ENCODE measurements at places on chromosomes 5 and 9.

DNA sequence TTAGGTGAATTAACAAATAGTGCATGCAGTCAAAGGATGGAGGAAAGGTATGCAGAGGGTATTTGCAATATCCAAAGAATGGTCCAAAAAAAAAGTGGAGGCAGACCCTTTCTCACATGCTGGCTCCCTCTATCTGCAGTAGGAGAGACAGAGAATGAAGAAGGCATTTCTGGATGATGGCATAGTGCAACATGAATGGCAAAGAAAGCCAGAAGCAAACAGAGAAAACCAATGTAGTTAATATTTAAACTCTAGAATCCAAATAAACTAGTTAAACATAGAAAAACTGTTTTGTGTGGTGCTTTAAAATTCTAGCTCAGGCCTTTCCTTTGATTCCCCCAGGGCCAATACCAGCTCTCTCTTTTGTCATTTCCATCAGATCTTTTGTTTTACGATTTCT is 403.1 kb upstream of the WWC1 start:
- no peak for DNase-seq
- no peak overlapping the region for H3K27ac ChIP-seq
- H3K4me1 ChIP-seq: no peaks in the 10 kb centered on the region
- no peaks in the 10 kb centered on the region for H3K27me3 ChIP-seq
- H3K4me3 ChIP-seq: no peak overlapping the region

GRCh38 chr9:97647996-97648395 is 14.4 kb downstream of the NCBP1 start:
- no peak for DNase-seq
- no peak overlapping the region for H3K27ac ChIP-seq
- no peak overlapping the region for H3K4me3 ChIP-seq
- H3K27me3 ChIP-seq: no peaks in the 10 kb centered on the region

DNA sequence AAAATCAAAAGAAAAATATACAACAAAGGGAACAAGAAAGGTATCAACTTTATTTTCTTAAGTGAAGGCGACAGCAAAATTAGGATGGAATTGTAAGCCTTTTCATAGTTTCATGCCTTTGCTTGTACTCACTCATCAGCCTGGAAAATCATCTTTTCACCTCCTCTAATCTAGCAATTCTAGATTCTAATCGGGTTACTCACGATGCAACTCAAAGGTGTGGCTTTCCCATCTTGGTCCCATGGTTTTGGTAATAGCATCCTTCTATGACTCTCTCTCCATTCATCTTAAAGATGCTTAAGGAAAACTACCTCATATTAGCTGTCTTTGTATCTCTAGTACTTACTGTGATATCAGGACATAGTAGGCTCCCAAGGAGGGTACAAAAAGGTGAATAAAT is 30.5 kb downstream of the DNAH5 start:
- DNase-seq: no peak

DNA sequence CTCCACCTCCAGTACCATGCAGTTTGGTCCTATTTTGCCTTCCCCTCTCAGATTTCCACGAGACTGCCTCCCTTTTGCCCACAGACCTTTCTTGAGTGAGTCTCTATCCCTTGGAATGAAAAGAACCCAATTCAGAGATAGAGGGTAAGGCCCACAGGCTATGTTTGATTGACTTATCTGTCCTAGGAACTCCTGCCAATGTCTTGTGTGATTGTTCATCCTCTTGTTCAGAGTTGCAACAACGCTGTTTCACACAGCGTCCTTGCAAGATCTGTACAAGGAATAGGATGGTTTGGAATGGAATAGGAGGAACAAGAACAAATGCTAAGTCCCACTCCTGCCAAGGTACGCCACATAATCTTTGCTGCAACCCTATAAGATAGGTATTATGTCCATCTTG is 142.2 kb upstream of the ABCA1 start:
- H3K4me1 ChIP-seq: peaks cover 2% of the 10 kb centered on the region
- no peaks in the 10 kb centered on the region for H3K36me3 ChIP-seq
- no peaks in the 10 kb centered on the region for H3K27me3 ChIP-seq
- DNase-seq: no peak
- H3K4me3 ChIP-seq: no peak overlapping the region

DNA sequence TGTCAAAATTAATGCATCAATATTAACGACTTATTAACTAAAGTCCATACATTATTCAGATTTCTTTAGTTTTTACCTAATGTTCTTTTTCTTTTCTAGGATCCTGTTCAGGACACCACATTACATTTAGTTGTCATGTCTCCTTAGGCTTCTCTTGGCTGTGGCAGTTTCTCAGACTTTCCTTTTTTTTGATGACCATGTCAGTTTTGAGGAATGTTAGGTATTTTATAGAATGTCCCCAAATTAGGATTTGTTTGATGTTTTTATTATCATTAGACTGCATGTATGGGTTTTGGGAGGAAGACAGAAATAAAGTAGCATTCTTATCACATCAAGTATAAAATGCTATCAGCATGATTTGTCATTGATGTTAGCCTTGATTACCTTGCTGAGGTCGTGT is 32.0 kb downstream of the ZCCHC7 start:
- H3K27ac ChIP-seq: no peak overlapping the region
- H3K27me3 ChIP-seq: no peaks in the 10 kb centered on the region
- no peak overlapping the region for H3K4me3 ChIP-seq
- no peak for DNase-seq

GRCh38 chr5:20229303-20230005 is 241.5 kb upstream of the CDH18 start:
- no peak overlapping the region for H3K4me3 ChIP-seq
- no peaks in the 10 kb centered on the region for H3K36me3 ChIP-seq
- H3K27ac ChIP-seq: no peak overlapping the region

DNA sequence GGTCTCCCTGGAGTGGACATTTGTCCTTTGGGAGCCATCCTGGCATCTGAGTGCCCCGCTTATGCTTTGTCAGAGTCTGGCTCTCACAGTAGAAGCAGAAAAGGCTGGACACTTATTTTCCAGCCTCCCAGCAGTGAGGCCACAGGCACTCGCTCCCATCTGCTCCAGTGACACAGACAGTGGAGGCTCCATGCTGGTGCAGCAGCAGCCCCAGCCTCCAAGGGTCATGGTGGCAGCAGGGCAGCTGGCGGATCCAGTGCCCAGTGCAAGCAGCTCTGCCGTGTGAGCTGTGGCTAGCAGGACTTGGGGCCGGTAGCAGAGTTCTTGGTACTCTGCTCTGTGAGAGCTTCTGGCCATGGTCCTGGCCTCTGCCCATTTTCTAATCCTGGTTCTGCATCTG is 157.3 kb upstream of the ALDH1B1 start:
- no peaks in the 10 kb centered on the region for H3K4me1 ChIP-seq
- H3K36me3 ChIP-seq: no peaks in the 10 kb centered on the region
- H3K27me3 ChIP-seq: no peaks in the 10 kb centered on the region
- DNase-seq: no peak
- H3K27ac ChIP-seq: no peak overlapping the region
- H3K4me3 ChIP-seq: no peak overlapping the region

- H3K27me3 ChIP-seq: no peaks in the 10 kb centered on the region
- H3K4me3 ChIP-seq: no peak overlapping the region
- no peak for DNase-seq
- no peak overlapping the region for H3K27ac ChIP-seq
- H3K36me3 ChIP-seq: no peaks in the 10 kb centered on the region
- H3K4me1 ChIP-seq: no peaks in the 10 kb centered on the region
Measured at GRCh38 chr5:95163079-95163478, 121.8 kb downstream of the MCTP1 start.

DNA sequence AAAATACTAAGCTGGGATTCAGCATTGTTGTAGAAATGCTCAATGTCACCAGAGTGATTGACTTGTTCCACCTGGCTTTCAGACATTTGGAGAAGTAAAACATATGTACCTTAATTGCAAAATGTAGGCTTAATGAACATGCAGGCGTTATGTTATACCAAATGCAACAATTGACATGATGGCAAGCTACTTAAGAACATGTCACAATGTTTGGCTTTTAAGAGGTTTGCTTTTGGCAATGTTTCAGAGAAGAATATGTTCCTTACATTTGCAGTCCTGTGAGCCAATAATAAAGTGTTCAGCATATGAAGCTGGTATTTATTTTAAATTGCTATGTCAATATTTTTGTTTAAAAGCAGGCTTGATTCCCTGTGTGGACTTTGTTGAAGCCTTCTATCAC is 111.7 kb upstream of the NUDT12 start:
- no peak overlapping the region for H3K4me3 ChIP-seq
- H3K27me3 ChIP-seq: no peaks in the 10 kb centered on the region
- peaks cover 14% of the 10 kb centered on the region for H3K4me1 ChIP-seq
- no peak overlapping the region for H3K27ac ChIP-seq

DNA sequence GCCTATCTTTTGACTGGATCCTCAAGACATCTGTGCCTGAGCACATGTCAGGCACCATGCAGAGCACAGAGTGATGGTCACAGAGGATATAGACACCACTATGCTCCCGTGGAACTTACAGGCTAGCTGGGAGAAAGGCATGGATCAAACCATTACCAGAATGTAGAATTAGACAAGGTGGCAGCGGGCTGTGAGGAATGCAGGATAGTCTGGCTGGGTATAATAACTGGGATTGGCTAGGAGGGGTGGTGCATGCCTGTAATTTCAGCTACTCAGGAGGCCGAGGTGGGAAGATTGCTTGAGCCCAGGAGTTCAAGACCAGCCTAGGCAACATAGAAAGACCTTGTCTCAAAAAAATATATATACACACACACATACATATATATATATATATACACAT is 50.3 kb downstream of the ASS1 start:
- H3K4me1 ChIP-seq: no peaks in the 10 kb centered on the region
- no peak overlapping the region for H3K27ac ChIP-seq
- peaks cover 70% of the 10 kb centered on the region for H3K36me3 ChIP-seq

DNA sequence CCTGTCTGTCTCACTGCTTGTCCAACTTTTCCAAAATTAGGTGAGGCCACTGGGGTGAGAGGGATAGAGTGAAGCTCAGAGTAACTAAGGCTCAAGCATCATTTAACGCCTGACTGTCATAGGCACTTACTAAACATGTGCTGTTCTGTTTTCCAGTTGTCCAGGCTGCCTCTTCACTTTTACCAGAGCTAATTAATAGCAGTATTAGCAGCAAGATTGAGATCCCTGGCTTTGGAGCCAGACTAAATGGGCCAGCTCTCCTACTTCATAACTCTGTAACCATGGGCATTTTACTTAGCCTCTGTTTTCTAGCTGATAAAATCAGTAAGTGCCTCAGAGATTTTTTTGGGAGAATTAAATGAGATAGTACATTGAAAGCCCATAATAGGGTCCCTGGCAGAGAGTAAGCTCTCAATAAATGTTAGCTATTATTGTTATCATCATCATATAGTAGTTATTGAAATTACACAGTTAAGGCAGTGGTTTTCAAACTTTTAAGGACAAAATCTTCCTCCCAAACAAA is 146.2 kb upstream of the LHFPL2 start:
- no peaks in the 10 kb centered on the region for H3K4me1 ChIP-seq
- no peak overlapping the region for H3K27ac ChIP-seq
- H3K36me3 ChIP-seq: no peaks in the 10 kb centered on the region
- no peaks in the 10 kb centered on the region for H3K27me3 ChIP-seq
- H3K4me3 ChIP-seq: no peak overlapping the region

GRCh38 chr5:142432961-142433360 is 108.1 kb upstream of the SPRY4 start:
- H3K4me3 ChIP-seq: no peak overlapping the region
- no peaks in the 10 kb centered on the region for H3K36me3 ChIP-seq
- no peak overlapping the region for H3K27ac ChIP-seq
- no peaks in the 10 kb centered on the region for H3K27me3 ChIP-seq
- H3K4me1 ChIP-seq: no peaks in the 10 kb centered on the region

DNA sequence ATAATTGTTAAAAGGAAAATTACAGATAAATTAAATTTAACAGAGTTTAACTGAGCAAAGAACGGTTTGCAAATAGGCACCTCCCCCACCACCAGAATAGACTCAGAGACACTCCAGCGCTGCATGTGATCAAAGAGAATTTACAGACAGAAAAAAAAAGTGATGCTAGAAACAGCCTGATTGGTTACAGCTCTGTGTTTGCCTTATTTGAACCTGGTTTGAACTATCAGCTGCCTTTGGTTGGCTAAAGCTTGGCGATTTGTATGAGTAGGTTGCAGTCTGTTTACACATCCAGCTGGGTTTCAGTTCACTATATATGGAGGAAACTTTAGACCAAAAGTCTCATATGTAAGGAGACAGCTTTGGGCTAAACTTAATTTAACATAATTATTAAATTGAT is 249.1 kb downstream of the ENC1 start:
- H3K4me1 ChIP-seq: no peaks in the 10 kb centered on the region
- no peak overlapping the region for H3K27ac ChIP-seq
- no peak overlapping the region for H3K4me3 ChIP-seq
- no peaks in the 10 kb centered on the region for H3K36me3 ChIP-seq
- no peaks in the 10 kb centered on the region for H3K27me3 ChIP-seq

GRCh38 chr5:90866333-90866732 is 307.7 kb downstream of the ADGRV1 start:
- H3K27me3 ChIP-seq: no peaks in the 10 kb centered on the region
- H3K4me1 ChIP-seq: no peaks in the 10 kb centered on the region
- H3K4me3 ChIP-seq: no peak overlapping the region
- H3K36me3 ChIP-seq: no peaks in the 10 kb centered on the region

- H3K36me3 ChIP-seq: no peaks in the 10 kb centered on the region
- no peak overlapping the region for H3K27ac ChIP-seq
- DNase-seq: no peak
- no peaks in the 10 kb centered on the region for H3K4me1 ChIP-seq
- H3K27me3 ChIP-seq: no peaks in the 10 kb centered on the region
Measured at GRCh38 chr9:81824802-81825730, 103.2 kb upstream of the SPATA31D4 start.

- no peaks in the 10 kb centered on the region for H3K27me3 ChIP-seq
- DNase-seq: no peak
- H3K36me3 ChIP-seq: no peaks in the 10 kb centered on the region
- no peak overlapping the region for H3K4me3 ChIP-seq
- H3K27ac ChIP-seq: no peak overlapping the region
Measured at GRCh38 chr5:135264451-135265440, 134.3 kb downstream of the MACROH2A1 start.

DNA sequence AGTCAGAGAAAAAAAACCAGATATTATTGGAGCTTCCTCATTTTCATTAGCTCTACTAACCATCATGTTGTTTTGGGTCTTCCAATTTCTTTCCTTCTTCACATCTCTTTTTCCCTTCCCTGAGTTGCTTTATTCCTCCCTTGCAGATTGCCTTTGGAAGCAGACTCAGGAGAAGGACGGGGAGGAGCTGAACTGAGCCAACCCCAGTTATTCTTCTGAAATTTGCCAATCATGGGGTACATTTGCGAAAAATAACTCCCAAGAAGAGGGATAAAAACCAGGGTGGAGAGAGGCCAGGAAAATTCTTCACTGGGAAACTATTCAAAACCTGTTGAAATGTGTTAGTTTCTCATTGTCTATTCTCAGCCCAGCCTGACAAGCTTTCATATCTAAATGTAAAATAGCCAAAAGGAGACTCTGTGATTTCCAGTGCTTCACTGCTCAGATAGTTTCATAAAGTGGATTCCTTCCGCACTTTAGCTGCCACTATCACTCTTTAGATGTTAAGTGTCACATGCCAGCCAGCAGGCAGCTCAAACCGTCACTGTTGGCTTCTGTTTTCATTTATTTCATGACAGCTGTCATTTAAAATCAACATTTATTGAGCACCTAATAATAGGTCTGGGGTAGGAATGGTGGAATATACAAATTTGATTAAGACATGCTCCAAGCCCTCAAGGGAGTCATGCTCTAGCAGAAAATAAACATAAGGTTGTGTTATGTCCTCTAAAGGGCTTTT is 204.5 kb downstream of the SREK1 start:
- H3K27ac ChIP-seq: no peak overlapping the region
- H3K4me3 ChIP-seq: no peak overlapping the region
- H3K36me3 ChIP-seq: no peaks in the 10 kb centered on the region
- H3K4me1 ChIP-seq: no peaks in the 10 kb centered on the region

GRCh38 chr5:141597814-141598213 is 21.0 kb downstream of the DIAPH1 start:
- no peak overlapping the region for H3K4me3 ChIP-seq
- peaks cover 5% of the 10 kb centered on the region for H3K36me3 ChIP-seq
- no peaks in the 10 kb centered on the region for H3K27me3 ChIP-seq
